ENCODE measurements at places on chromosomes 5 and 9.
A peak's percentile ranks its signal among the peaks of the same experiment; 100 is the strongest.

GRCh38 chr9:115551396-115551795 lies 433.4 kb upstream of the TNC start:
- DNase-seq: no peak

- no peak for DNase-seq
These were observed 122.3 kb downstream of the GOLPH3 start for GRCh38 chr5:32051796-32052195.

- no peak for DNase-seq
These were observed 5.7 kb downstream of the SPRY4 start for GRCh38 chr5:142319105-142319504.

DNA sequence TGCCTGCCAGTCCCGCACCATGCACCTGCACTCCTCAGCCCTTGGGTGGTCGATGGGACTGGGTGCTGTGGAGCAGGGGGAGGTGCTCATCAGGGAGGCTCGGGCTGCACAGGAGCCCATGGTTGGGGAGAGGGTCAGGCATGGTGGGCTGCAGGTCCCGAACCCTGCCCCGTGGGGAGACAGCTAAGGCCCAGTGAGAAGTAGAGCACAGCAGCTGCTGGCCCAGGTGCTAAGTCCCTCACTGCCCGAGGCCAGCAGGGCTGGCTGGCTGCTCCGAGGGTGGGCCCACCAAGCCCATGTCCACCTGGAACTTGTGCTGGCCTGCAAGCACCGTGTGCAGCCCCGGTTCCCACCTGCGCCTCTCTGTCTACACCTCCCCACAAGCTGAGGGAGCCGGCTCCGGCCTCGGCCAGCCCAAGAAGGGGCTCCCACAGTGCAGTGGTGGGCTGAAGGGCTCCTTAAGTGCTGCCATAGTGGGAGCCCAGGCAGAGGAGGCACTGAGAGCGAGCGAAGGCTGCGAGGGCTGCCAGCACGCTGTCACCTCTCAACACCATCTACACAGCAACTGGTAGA lies 88.5 kb upstream of the ELAVL2 start:
- DNase-seq: no peak

- no peak for DNase-seq
These were observed 10.5 kb downstream of the CSF1R start for GRCh38 chr5:150075806-150076205.

GRCh38 chr9:15306068-15306756 lies 804 bp downstream of the TTC39B start:
- DNase-seq: peak; percentile 88

- no peak for DNase-seq
These were observed 138.3 kb upstream of the SMIM23 start for GRCh38 chr5:171647043-171647903.

- DNase-seq: no peak
These were observed 15.2 kb upstream of the ERAP2 start for GRCh38 chr5:96861076-96861475.

DNA sequence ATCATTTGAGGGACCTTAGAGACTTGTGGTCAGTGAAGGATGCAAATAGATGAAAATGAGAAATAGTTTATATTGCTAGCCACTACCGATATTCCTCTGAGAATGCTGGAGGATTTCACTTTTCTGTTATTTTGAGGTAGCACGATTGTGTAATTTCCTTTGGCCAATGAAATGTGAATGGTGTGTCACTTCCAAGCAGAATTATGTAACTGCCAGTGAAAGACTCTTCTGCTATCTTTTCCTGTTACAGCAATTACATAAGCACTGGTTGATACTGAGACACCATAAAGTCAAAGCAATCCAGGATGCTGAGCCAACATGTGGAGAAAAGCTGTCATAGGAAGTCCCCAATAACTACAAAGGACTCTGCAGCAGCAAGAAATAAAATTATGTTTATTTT lies 3.6 kb upstream of the PCDHA2 start:
- DNase-seq: no peak

- DNase-seq: no peak
These were observed 550.6 kb upstream of the CLINT1 start for GRCh38 chr5:158409507-158409906.

DNA sequence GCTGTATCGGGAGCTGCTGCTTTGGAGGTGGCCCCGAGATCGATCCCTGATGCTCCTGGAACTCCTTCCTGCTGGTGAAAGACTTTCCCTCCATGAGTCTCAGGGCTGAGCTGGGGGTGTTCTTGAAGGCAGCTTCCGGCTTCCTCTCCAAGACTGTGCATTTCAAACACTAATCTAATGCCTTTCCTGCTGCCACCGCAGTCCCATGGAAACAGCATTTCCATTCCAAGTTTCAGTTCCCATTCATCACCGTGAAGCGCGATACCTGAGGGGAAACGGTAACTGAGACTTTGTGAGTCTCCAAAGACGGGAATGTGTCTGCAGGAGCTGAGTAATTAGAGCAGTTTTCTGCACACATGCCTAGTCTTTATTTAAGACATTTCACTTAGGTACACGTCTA lies 230.1 kb downstream of the PAX5 start:
- DNase-seq: no peak

GRCh38 chr5:78647838-78648358 lies 674 bp downstream of the LHFPL2 start:
- peak; percentile 83 for DNase-seq

DNA sequence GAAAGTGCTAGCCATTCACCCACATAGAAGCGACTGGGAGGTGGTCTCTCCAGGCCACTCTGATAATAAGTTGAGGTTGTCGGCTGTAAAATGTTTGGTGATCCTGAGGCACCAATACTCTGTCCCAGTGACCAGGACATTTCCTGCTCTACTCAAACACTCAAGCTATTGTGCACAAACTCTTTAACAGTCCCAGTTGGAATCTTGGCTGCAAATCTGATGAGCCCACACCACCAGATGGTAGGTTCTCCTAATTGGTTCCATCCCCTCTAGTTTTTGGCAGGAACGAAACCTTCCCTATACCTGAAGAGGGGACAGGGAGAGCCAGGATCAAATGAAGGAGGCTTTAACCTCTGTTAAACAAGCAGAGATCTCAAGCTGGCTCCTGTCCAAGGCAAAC lies 14.3 kb downstream of the GRIA1 start:
- no peak for DNase-seq
